ENCODE measurements at places on chromosomes 13 and 19.

DNA sequence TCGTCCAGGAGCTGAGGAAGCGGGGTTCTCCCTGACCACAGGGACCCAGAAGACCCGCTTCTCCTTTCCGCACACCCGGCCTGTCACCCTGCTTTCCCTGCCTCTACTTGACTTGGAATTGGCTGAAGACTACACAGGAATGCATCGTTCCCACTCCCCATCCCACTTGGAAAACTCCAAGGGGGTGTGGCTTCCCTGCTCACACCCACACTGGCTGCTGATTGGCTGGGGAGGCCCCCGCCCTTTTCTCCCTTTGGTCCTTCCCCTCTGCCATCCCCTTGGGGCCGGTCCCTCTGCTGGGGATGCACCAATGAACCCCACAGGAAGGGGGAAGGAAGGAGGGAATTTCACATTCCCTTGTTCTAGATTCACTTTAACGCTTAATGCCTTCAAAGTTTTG is 18.9 kb downstream of the VASP start:
- peak; percentile 85 for DNase-seq

DNA sequence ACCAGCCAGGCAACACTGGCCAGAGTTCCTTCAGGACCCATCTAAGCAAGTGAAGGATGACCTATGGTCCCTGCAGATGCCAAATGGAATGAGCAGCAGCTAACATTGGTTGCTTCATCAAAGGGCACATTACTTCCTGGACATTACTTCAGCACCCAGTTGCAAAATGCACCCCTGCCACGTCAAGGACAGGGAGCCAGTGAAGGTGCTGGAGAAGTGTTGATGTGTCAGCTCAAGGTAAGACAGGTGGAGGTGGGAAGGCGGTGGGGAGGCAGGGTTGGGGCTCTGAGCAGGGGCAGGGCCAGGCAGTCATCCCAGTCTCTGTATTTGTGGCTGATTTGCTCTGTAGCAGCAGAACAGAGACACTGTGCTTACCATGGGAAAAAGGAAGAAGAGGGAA is 14.6 kb downstream of the CSNK1A1L start:
- DNase-seq: no peak

DNA sequence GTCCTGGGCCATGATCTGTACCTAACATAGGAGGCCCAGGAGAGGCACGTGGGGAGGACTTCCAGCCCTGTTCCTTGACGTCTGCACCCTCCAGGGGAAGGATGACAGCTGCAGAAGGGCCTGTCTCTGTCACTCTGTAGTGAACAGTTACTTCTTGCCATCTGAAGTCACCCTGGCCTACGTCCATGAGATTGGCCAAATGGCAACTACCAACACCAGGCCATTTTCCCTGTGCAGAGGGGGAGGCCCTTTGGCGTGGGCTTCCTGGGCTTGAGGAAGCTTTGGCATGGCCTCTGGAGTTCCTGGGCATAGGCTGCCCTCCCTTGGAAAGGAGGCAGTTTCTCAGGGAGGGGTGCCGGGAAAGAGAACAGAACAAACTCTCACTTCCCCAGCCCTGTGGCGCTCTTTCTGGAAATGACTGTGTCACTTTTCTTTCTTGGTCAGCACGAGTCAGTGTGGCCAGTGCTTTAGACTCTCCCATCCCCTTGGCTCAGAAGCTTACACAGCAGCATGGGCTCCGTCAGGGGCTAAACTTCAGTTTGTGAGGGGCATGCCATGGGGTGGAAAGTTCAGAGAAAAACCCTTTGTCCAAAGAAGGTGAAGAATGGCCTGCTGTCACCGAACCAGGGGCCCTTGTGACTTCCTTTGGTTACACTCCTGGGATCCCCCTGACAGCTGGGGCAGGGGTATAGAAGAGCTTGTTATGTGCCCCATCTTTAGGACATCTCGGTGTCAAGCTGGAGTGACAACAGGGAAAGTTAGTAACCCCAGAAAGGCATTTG is 5.3 kb downstream of the CARM1 start:
- DNase-seq: no peak

- DNase-seq: no peak
These were observed 87.3 kb downstream of the DNAJC15 start for GRCh38 chr13:43110658-43111057.

GRCh38 chr13:75762076-75762937 is 126.2 kb downstream of the LMO7 start:
- DNase-seq: no peak

DNA sequence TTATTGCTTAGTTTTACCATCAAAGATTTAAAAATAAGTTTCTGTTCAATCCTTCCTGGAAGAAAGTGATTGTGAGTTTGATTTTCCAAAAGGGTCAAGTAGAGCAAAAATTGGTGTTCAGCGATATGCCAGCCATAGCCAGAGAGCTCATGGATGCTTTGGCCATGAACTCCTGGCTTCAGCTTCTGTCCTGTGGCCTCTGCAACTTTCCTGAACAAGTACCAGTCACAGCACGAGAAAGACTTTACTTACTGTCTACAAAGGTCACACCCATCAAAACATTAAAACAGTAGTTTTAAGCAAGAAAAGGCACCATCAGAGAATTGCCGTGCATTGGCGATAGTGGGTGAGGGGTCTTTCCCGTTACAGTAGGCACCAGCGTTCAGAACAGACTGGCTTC is 753.0 kb upstream of the SGCG start:
- no peak for DNase-seq
